Cerebellar nuclear complex (tissue), 1 donor: ENCODE measurements at places on chromosomes 5 and 9.

DNA sequence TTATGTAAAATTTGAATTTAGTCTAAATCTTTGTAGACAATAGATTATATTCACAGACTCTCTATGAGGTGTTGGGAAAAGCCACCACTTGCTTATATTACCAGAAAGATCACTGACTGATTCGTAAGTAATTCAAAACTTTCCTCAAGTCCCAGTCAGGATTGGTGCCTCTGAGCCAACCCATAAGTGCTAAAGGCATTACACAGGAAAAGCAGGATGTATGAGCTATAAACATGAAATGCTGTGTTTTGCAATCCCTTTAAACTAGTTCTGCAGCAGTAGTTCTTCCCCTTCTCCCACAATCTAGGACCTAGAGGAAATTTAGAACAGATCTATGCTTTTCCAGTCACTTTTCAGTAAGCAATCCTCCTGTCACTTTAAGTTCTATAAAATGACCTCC is 48.0 kb downstream of the SHLD3 start:
- DNase-seq, result no peak

DNA sequence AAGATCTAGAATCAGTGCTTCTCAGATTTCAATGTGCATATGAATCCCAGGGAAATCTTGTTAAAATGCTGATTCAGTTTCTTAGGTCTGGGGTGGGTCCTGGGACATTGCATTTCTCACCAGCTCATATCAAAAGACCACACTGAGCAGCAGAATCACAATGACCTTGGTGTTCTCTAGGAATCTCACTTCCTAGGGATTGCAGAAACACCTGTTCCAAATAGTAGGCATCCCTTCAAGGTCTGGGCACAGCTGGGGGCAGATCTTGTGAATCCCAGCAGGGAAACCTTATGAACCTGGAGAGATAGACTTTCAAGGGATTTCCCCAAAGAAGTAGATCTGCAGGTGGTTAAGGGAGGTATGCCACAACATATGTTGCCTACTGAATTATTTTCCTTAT is 8.9 kb upstream of the GARNL3 start:
- no peak for DNase-seq

DNA sequence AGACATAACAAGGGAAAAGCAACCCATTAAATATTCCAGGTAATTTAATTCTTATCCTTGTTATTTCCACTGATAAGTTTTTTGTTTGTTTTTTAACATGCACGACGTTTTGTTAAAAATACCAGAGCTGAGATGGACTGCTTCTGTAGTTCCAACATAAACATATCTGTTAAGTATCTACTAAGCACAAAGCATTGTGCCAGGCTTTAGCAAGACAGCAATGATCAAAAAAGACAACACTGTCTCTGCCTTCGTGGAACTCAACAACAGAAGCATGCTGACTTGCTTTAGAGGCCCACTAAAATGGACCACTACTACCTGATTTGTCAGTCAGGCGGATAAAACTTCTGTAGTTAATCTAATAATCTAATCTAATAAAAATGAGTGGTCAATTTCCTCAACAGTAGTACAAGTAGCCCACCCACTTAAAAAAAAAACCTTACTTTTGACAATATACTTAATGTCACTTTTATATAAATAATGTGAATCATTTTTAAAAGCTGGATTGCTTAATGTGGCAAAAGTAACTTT is 3.1 kb downstream of the RAB14 start:
- no peak for DNase-seq

GRCh38 chr5:66739951-66740350 is 143.8 kb downstream of the MAST4 start:
- no peak for DNase-seq

- no peak for DNase-seq
Measured at GRCh38 chr5:59134471-59135163, 551.7 kb downstream of the RAB3C start.

DNA sequence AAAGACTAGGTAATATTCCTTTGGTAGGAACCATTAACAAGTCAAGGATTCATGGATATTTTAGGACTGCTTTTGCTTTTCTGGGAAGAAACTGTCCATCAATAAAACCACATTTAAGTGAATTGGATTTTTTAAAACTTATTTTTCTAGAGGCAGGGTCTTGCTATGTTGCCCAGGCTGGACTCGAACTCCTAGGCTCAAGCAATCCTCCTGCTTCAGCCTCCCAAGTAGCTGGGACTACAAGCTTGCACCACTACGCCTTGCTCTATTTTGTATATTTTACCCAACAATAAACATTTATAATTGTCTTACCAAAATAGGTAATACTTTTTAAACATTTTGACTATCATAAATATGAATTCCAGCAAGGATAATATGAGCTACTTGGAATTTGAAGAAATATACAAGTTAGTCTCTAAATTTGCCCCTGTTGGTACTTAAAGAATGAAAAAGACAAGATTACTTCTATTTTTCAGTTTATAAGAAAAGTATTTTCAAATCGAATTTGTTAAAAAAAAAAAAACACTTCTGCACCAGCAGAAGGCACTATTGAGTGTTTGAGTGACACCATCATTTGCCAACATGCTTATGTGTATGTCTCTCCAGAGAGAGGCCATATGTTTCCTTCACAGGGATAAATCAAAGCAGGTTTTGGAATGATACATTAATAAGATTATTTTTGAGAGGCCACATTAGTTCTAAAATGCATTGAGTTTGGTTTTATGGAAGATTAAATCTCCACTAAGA is 60.0 kb upstream of the CARTPT start:
- DNase-seq, result no peak

DNA sequence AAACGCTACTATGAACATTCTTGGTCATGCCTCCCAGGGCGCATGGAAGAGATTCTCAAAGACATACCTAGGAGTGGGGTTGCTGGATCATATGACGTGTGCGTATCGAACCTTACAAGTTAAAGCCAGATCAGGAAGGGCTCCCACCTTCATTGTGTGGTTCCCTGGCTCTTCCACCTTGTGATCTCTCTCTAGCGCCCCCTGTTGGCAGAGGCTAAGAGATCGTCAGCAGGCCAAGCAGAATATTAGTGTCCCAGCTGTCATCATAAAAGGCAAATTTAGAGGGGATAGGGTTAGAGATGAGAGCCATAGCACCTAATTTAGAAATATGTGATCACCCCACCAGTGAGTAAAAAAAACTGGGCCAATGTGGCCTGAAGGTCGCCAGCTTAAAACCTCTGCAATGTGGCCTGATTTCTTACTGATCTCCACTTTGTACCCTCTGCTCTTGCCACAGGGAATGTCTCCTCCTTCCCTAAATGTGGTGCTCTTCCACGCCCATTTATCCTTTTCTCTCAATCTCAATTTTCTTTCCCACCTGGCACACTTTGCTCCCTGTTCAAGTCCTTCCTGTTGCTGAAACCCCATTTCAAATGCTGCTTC is 91.7 kb upstream of the SHB start:
- DNase-seq, result no peak

DNA sequence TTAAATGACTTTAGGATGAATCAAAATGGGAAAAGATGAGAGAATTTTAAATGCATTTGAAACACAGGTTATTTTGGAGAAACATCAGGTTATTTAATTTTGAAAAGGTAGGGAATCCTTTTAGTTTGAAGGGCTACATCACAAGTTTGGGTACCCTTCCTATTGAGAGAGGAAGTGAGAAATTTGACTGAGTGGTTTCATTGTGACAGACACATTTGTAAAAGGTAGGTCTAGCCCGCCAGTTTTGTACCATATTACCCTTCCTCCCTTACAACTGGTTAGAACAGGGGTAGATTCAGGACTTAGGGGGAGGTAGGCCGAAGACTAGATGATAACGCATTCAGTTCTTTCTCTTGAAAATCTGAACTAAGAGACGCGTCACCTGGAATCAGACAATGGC is 464.2 kb downstream of the EBF1 start:
- DNase-seq, result no peak

DNA sequence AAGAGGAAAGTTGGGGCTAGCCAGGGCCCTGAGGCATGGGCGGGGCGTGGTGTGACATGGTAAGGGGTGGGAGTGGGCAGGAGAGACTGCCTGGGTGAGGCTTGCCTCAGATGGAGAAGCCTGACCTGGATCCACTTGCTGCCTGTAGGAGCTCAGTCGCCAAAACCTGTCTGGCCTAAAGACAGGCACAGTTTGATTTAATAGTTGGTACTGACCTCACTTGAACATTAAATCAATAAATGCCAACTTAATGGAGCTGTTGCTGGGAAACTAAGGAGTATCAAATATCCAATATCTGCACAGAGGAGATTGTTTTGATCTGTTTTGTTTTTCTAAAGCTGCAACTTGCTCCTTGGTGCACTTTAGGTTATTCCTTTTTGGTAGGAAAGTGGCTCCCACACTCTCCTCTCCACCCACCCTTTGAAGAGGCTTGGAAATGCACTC is 86.4 kb downstream of the RCL1 start:
- no peak for DNase-seq
